ENCODE measurements at places on chromosomes 3 and 15. TPM values are rescaled to one million over a fixed set of nuclear protein-coding genes. Genes with fewer than 3 reads are reported as not detected.

The ANKRD63 gene
- not detected for total RNA-seq

- no peak for DNase-seq
Measured at GRCh38 chr3:182148360-182148759, 436.6 kb downstream of the SOX2 start.

DNA sequence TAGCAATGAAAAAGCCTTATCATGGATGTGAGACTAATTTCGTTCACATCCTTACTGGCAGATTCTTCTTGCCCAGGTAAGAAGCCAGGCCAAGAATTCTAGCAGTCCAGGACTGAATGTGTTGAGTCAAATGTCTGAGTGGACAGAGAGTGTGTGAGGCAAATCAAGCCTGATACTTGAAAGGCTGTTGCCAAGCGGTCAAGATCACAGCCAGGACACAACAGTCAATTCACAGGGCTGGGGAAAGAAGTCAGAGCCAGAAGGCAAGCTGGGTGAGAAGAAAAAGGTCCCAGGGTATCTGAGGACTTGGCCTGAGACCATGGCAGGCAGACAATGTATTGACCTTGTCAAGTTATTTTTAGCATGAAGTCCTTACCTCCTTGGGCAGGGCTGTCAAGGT, 301.3 kb downstream of the ZNF385D start:
- DNase-seq, result no peak

DNA sequence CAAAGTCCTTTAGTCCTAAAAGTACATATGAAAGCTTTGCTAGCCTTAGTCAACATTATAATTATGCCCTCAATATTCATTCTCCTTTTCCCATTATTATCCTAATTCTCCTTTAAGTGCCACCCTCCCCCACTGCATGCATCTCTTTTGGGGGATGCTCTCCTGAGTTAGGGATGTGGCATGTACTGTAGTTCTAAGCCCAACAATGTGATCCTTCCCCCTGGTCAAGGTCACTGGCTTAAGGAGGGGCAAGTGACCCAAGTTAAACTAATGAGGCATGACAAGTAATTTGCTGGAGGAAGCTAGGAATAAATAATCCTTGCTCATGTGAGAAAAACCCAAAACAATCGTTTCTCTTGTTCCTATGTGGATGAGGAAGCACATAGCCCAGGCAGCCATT, 343.9 kb upstream of the SUCLG2 start:
- DNase-seq, result no peak

- no peak for DNase-seq
Measured at GRCh38 chr3:103624271-103624670, 1189.5 kb downstream of the ZPLD1 start.

- DNase-seq, result peak; percentile 54
Measured at GRCh38 chr15:35437157-35437556, 108.8 kb downstream of the DPH6 start.
